ENCODE measurements at places on chromosomes 5 and 9. TPM values are rescaled to one million over a fixed set of nuclear protein-coding genes. Genes with fewer than 3 reads are reported as not detected.

Gene PTPRD
- total RNA-seq: 5.4 TPM

Gene FAT2
- total RNA-seq: 0.09 TPM

DNA sequence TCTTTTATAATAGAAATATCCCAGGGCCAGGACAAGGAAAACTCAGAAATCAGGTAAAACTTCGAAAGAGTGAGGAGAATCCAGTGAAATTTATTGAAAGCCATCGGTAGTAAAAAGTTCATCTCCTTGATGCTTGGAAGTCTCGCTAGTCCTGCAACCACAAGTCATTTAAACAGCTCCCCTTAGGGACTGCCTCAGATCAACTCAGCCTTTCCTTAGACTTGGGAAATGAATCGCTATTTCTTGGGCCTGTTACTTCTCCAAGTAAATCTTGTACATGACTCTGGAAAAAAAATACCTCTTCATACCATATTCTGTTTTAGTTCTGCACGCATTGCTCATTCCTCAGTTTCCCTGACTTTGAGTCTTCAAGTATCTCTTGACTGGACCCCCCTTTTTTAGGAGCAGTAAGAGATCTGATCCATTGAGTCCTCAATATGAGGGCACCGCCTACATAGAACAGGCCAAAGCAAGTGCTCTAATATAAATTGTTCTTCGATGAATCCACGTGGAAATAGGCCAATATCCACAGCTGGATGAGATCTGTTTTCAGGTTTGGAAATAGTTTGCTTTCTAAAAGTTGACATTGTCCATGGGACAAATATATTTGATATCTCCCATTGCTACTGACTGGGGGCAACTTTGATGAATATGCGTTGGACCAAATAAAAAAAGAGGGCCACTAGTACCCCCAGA is 114.2 kb downstream of the PRDM6 start:
- no peak overlapping the region for H3K4me3 ChIP-seq
- H3K4me1 ChIP-seq: no peaks in the 10 kb centered on the region
- no peaks in the 10 kb centered on the region for H3K27me3 ChIP-seq
- no peak overlapping the region for H3K27ac ChIP-seq

DNA sequence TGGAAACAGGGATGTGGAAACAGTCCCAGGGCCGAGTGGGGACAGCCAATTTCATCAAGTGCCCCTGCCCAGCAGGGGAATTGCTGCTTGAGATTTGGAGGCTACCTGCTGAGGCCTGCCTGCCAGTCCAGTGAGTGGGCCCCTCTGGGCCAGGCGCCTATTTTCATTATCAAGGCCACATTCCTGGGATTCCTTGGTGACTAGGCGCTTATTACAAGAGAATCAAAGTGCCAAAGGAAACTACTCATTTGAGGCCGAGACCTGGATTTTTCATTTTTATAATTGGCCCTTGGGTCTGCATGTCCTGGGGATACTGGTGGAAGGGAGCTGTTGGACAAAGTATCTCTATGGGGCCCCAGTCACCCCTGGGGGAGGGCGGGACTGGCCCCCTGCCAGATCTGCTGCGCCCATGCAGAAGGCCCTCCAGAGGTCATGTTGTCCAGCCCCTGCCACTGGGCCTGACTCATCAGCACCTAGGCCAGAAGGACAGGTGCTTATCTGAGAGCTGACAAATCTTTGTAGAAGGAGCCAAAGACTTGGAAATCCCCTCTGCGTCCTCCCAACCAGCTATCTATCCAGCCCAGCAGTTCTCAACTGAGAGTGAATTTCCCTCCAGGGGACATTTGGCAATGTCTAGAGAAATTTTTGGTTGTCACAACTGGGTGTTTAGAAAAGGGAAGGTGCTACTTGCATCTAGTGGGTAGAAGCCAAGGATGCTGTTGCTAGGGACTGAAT is 45.6 kb downstream of the FOXI1 start:
- H3K27me3 ChIP-seq: no peaks in the 10 kb centered on the region
- H3K27ac ChIP-seq: no peak overlapping the region
- H3K36me3 ChIP-seq: no peaks in the 10 kb centered on the region
- no peak overlapping the region for H3K4me3 ChIP-seq
- no peak for DNase-seq

GRCh38 chr5:139141446-139142204 is 56.5 kb downstream of the SIL1 start:
- H3K36me3 ChIP-seq: no peaks in the 10 kb centered on the region
- peaks cover 12% of the 10 kb centered on the region for H3K4me1 ChIP-seq
- DNase-seq: no peak
- H3K4me3 ChIP-seq: no peak overlapping the region
- H3K27ac ChIP-seq: no peak overlapping the region

DNA sequence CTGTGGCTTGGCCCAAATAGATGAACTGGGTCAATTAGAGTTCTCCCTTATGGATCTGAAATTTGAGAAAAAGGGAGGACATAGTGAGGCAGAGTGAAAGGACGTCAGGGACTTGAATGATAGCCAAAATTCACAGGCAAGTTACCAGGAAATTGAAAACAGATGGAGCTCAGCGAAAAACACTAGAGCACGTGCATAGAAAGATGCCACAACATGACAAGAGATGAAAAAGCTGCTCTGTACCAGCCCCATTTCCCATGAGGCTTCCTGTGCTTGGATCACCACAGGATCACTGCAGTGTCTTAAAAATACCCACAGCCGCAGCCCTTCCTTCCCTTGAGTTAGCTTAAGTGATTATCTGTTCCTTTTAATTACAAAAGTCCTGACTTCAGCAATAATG is 39.0 kb upstream of the HOMER1 start:
- H3K27me3 ChIP-seq: no peaks in the 10 kb centered on the region
- no peak overlapping the region for H3K27ac ChIP-seq
- no peaks in the 10 kb centered on the region for H3K4me1 ChIP-seq
- DNase-seq: no peak
- H3K36me3 ChIP-seq: no peaks in the 10 kb centered on the region
- no peak overlapping the region for H3K4me3 ChIP-seq

DNA sequence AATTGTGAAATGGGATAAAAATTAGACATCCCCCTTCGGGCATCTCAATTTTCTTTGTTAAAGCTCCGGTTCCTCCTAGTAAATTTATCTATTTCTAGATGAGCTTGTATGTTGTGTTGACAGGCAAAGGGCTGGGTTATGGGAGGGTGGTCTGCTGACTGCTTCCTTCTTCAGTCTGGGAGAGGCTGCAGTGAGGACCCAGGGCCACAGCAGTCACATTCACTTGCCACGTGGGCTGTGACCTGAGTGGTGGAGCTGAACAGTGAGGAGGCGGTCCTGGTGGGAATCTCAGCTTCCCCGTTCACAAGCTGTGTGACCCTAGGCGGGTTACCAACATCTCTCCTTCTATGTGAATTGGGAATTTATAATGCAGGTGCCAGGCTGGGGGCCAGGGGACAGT is 57.5 kb upstream of the RXRA start:
- no peak for DNase-seq
- peaks cover 23% of the 10 kb centered on the region for H3K4me1 ChIP-seq
- H3K27ac ChIP-seq: no peak overlapping the region
- H3K36me3 ChIP-seq: no peaks in the 10 kb centered on the region

- no peaks in the 10 kb centered on the region for H3K4me1 ChIP-seq
- H3K27ac ChIP-seq: no peak overlapping the region
- H3K27me3 ChIP-seq: no peaks in the 10 kb centered on the region
- DNase-seq: no peak
- H3K36me3 ChIP-seq: no peaks in the 10 kb centered on the region
These were observed 136.6 kb downstream of the ADAMTS12 start for GRCh38 chr5:33755231-33755630.

GRCh38 chr9:113446323-113446740 is 17.2 kb upstream of the RGS3 start:
- no peaks in the 10 kb centered on the region for H3K36me3 ChIP-seq
- H3K4me1 ChIP-seq: peaks cover 8% of the 10 kb centered on the region
- no peak overlapping the region for H3K27ac ChIP-seq

DNA sequence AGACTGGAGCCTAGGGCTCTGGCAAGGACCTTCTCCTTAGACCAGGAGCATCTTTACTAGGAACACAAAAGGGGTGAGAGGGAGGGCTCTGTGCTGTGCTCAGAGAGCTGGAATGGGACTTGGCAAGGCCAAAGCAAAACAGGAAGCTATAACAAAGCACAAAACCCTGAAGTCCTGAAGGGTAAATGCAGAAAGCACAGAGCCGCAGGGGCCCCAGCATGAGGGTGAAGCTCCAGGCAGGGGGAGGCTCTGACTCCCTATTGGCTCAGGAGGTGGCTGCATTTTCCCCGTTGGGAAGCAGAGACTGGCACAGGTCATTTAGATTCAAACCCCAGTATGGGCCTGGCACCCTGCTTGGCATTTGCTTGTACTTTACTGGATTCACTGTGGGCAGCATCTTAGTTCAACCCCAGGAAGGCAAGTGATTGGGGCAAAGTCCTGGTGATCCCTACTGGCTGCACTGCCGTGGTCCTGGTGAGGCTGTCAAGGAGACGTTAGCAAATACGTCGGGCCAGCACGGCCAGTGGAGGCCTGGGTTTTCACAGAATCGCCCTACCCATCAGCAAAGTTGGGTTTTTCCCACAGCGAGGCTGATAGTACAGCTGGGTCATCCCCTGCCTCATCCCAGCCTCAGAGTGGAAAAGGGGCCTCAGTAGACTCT is 46.3 kb downstream of the GGTA1 start:
- H3K36me3 ChIP-seq: no peaks in the 10 kb centered on the region
- DNase-seq: no peak
- no peaks in the 10 kb centered on the region for H3K27me3 ChIP-seq
